ENCODE measurements at places on chromosomes 7 and 10. TPM values are rescaled to one million over a fixed set of nuclear protein-coding genes. Genes with fewer than 3 reads are reported as not detected.

The MBL2 gene
- polyA plus RNA-seq = not detected

The IFIT1B gene
- polyA plus RNA-seq = 0.21 TPM

The PNLIPRP1 gene
- polyA plus RNA-seq = 0.27 TPM

GRCh38 chr10:96673318-96674099 is 46.8 kb downstream of the PIK3AP1 start:
- peak; percentile 65 for DNase-seq

- DNase-seq = no peak
These were observed 45.8 kb downstream of the DGKI start for GRCh38 chr7:137801003-137801402.

DNA sequence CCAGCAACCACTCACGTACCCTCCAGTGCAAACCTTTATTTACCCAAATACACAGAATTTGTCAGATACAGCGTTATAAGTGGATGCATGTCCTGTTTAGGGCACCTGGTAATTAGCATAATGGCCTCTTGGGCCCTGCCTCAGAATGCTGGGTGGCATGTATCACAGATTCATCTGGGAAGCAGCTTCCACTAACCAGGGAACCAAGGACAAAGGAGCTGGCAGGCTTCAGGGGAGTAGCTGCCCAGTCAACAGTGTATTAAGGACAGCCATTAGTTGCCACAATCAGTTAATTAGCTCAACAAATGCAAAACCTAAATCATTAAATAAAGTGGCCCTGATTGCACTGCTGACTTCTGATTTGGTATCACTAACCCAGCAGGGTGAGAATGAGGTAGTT is 105.7 kb downstream of the RAPGEF5 start:
- DNase-seq = no peak

DNA sequence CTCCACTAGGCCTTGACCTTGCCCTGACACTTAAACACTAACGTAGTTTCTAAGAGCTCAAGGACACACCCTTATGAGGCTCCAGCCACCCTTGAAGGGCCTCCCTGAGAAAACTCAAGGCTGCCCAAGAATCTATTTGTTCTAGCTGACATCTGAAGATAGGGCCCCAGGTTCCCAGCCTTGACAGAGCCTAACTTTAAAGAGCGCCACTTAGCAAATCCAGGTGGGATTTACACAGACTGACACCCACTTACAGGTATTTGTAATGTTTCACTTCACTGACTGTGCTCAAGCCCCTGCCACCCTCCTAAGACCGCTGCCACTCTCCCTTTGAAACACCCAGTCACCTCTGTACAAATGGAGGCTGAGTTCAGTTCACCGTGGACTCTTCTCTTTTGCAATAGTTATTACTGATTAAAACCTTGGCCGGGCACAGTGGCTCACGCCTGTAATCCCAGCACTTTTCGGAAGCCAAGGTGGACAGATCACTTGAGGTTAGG is 90.4 kb downstream of the SVOPL start:
- DNase-seq = no peak

GRCh38 chr10:64732372-64732957 is 1211.3 kb downstream of the REEP3 start:
- no peak for DNase-seq

- DNase-seq = no peak
These were observed 9.8 kb downstream of the LRRC27 start for GRCh38 chr10:132341781-132342180.

DNA sequence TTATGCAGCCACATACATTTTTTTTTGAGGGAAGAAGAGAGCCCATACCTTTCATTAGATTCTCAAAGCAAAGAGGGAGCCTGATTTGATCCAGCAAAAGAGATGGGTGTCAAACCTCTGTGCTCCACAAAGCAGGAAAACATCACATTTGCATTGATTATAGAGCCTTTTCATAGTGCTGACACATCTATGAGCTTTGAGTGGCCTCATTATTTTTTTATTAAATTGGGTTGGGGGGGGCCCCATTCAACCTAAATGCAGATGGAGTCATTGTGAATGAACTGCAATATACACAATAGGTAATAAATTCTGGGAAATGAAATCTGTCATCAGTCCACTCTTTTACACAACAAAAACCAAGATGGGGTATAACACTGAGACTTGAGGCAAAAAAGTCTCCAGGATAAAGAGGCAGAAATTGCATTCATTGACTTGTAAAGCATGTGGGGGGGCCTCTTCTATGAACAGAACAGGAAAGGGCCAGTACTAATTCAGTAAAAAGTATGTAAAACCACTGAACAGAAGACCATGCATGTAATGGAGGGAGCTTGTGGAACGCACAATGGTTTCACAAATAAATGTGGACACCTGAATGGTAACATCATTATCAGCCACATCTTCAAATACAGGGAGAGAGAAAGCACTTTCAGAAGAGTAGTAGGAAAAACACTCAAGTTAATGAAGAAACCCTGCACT is 17.7 kb upstream of the ASB4 start:
- no peak for DNase-seq

DNA sequence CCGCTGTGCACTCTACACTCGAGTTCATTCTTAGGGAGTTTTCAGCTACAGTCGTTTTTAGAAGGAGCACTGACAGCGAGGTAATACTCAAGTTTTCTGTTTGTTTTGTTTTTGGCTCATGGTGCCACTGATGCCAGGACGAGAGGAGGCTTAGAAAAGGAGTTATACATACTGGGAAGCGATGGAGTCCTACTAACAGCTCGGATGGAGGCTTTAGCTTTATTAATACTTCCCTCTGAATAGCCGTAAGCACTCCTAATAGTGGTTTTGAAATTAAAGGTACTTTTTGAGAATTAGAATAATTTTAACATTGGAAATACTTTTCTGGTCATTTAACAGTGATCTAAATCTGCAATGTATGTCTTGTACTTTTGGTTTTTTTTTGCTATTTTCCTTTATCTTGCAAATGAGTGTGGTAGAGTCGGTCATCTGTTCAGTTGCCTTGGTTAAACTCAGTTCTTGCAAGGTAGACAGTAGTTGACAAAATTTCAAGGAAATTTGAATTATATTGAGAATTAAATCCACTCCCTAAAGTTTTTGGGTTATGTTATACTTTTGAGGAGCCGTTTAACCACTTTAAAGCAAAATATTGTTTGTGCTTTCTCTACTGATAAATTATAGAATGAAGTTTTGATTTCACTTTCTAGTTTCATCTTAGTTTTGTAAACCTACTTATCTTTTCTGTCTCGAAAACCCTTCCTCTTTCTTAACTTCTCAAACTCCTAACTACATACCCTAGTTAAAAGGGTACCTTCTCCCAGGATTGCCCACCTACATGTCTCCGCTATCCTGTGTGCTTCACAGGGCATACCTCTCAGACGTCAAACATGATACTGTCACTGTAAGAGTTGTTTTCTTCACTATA is 1.5 kb downstream of the HBP1 start:
- DNase-seq = no peak

DNA sequence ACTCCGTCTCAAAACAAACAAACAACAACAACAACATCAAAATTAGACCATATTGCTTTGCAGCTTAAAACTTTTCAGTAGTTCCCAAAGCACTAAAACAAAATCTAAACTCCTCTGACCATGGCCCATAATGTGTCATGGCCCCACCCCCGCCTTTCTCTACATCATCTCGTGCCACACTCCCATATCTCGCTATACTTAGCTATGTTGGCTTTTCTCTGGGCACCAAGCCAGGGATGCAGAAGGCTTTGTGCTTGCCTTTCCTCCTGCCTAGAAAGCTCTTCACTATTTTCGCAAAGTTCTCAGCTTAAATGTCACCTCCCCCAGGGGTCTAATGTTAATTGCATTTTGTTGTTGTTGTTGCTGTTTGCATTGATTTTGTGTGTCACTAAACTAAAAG is 15.1 kb upstream of the SLC16A12 start:
- no peak for DNase-seq

GRCh38 chr7:111074071-111074747 is 16.7 kb upstream of the LRRN3 start:
- DNase-seq = no peak

DNA sequence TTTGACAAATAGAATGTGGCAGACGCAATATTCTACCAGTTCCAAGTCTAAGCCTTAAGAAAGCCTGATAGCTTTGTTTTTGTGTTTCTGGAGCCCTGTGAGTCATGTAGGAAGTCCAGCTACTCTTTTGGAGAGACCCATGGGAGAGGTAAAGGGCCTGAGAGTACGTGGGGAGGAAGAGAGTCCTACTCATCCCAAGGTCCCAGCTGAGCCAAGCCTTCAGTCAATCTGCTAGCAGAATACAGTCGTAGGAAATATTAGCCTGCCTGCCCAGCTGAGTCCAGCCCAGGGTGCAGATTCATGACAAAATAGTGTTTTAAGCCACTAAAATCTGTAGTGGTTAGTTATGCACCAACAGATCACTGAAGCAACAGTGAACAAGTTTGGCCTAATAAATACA is 9.0 kb upstream of the GNA12 start:
- no peak for DNase-seq

GRCh38 chr10:11180228-11180627 is 162.6 kb downstream of the CELF2 start:
- no peak for DNase-seq

- DNase-seq = no peak
These were observed 18.8 kb upstream of the GARS1 start for GRCh38 chr7:30575910-30576309.

GRCh38 chr10:97823734-97824133 is 25.9 kb upstream of the GOLGA7B start:
- no peak for DNase-seq

- no peak for DNase-seq
These were observed 10.8 kb upstream of the ST7 start for GRCh38 chr7:116942504-116942903.

DNA sequence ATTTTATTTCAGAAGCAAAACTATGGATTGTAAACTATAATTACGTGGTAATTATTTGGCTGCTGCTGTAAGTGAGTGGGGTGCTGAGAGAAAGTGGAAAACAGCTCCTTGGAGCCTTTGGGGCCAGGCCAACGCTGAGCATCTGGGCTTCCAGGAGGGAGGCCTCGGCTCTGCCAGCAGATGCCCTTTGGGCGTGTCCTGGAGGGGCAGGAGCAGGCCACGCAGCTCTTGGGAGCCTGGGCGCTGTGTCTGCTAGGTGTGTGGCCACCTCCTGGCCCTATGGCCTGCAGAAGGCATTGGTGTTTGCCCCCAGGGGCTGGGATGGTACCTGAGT is 423.3 kb downstream of the GLRX3 start:
- no peak for DNase-seq

DNA sequence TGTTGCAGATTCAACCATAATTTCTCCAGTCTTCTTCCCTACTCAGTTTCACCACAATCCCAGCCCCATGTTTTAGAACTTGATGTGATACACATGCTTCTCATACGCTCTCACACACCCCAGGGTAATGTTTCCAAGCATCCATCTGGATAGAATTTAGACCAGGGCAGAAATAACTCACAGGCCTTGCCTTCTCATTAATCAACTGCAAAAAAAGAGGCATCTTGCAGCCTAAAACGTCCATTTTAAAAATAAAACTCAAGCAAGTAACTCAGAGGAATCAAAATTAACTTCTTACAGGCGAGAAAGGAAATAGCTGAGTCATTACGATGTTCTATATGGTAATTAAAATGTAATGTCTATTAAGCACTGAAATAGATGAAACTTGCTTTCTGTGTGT is 127.2 kb upstream of the RSU1 start:
- no peak for DNase-seq

GRCh38 chr10:132199854-132200311 is 13.1 kb downstream of the DPYSL4 start:
- DNase-seq = no peak

DNA sequence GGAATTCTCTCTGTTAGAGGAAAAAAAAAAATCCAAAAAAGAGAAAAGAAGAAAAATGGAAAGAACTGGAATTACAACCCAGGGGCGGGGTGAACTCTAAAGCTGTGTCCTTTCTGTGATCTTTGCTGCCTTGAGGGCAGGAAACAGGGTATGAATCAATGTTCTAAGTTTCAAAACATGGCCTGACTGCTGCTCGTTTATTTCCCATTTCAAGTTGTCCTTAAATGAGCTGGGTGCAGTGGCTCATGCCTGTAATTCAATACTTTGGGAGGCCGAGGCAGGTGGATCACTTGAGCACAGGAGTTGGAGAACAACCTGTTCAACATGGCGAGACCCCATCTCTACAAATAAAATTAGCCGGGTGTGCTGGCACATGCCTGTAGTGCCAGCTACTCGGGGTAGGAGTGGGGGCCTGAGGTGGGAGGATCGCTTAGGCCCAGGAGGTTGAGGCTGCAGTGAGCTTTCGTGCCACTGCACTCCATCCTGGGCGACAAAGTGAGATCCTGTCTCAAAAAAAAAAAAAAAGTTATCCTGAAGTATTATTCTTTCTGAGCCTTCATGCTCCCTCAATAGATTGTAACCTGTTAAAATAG is 24.7 kb upstream of the TFAM start:
- DNase-seq = no peak
